ENCODE measurements at places on chromosomes 5 and 9.

DNA sequence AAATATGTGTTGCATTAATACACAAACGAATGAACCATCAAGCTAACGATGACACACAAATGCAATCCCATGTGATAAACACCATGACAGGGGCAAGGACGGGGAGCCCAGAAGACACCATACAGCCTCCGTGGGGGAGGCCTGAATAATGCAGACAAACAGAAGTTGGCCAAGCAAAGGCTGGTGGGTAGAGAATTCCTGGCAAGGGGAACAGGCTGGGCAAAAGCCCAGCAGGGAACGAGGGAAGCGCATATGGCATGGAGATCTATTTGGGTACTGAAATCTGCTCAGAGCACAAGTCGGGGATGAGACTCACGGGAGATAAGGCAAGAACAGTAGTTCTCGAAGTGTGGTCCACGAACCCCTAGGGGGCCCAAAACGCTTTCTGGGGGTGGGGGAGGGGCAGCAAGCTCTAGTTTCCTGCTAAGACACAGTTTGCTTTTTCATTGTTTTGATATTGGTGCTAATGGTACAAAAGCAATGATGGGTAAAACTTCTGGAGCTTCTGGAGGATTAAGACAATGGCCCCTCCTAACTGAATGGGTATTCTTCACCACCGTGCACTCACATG, 42.9 kb upstream of the FBXW11 start:
- no peak for DNase-seq

GRCh38 chr5:73201547-73202513, 28.8 kb downstream of the TMEM174 start:
- peak; percentile 53 for DNase-seq

GRCh38 chr9:37905131-37905505, 1.2 kb upstream of the SLC25A51 start:
- DNase-seq, result no peak

- DNase-seq, result no peak
These were observed 22.3 kb downstream of the LIFR start for GRCh38 chr5:38534156-38534453.

DNA sequence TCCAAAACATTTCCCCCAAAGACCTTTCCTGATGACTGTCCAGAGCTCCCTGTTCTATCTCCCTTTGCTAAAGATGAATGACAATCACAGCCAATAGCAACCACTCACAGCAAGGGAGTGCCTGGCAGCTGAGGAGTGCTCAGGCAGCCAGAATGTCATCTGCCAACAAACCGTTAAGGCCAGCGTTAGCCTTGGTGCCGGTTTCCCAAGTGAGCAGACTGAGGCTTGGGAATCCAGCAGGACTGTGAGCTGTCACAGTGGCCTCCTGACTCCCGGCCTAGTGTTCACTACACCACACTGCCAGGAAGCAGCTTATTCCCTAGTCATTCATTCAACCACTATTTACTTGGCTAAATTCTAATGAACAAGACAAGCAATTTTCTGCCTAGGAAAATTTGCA, 24.7 kb downstream of the STK10 start:
- no peak for DNase-seq

DNA sequence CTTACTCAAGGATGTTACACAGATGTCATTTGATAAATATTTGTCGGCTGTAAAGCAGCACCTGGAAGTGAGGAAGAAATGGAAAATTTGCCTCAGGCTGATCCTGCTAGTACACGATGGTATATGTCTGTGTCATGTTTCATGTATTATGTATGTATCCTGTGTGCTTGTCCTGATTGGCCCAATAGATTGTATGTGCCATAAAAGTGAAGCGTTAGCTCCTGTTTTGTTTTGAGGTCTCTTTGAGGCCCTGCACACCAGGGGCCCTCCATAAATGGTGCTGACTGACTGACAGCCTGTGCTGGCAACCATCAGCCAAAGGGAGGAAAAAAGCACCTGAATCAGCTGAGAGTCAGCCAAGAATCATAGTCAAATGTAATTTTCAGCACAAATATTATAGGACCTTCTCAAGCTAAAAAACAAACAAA, 11.8 kb upstream of the LNPEP start:
- no peak for DNase-seq

Data from T follicular helper cell (primary cell).